ENCODE measurements at places on chromosomes 4 and X.

DNA sequence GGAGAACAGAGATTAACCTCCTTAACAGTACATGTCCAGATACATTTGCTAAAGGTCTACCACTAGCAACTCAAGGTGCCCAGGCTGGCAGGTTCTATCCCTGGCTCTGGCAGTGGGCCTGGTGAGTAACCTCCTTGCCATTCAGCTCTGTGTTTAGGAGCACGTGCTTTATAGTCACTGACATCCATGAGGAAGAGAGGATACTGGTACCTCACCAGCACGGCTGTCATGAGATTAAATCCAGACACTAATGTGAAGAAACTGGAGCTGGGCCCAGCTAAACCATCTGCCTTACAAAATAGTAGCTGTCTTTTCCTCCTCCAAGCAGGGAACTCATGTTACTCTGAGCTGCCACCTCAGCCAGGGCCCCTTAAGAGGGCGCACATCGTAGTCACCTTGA, 45.3 kb downstream of the GPRASP3 start:
- DNase-seq = no peak

DNA sequence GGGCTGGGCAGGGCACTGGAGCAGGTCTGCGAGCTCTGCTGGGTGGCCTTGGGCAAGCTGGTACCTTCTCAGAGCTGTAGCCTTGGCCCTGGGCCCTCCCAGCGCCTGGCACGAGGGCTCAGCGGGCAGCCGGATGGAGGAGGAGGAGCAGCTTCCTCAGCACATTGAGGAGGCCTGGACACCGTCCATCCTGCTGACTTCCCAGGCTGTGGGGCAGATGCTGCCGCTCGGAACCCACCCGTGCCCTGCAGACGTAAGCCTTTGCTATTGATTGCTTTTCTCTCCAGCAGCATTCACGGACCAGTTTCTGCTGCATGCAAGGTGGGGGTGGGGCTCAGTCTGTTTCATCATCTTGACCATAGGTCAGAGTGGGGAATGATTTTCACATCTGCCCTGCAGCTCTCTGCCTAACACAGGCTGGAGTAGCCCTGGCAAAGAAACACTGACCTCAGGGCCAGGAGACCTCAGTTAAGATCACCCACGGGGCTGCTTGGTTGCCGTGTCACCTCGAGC, 80.7 kb upstream of the PSAPL1 start:
- DNase-seq = no peak

- peak; percentile 37 for DNase-seq
Measured at GRCh38 chr4:153763404-153763803, 3.6 kb upstream of the RNF175 start.

- no peak for DNase-seq
Measured at GRCh38 chr4:142721187-142721586, 124.9 kb downstream of the INPP4B start.

- DNase-seq = no peak
Measured at GRCh38 chr4:55808186-55808585, 11.4 kb upstream of the EXOC1L start.

- no peak for DNase-seq
Measured at GRCh38 chr4:4560642-4561041, 18.8 kb upstream of the STX18 start.

GRCh38 chr4:139988863-139989765, 164.9 kb downstream of the MAML3 start:
- DNase-seq = no peak

DNA sequence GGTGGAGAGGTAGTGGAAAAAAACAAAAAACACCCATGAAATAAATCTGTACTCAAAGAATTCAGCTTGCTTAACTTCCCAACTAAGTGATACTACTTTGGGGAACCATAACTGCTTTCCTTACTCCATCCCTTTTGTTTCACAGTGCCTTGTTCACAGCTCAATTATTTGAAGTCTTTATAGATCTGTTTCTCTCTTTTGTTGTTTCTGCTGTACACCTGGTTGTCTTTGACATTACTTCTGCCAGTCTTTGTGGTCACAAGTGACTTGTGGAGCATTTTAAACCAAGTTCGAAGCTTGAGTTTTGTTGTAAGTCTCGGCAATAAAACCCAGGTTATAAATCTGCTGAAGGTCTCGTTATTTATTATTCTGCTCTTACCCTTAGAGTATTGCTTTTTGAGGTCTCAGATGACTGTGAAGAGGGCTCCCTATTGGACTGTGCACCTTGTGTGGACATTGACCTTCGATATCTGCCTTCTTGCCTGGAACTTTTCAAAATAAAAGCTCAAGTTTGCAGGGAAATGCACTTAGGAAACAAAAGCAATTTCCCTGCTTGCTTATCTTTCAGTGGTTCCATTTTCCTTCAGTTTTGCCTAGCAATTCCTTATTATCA, 59.8 kb downstream of the ANK2 start:
- DNase-seq = no peak

- DNase-seq = no peak
Measured at GRCh38 chrX:670645-671044, 40.1 kb downstream of the SHOX start.

DNA sequence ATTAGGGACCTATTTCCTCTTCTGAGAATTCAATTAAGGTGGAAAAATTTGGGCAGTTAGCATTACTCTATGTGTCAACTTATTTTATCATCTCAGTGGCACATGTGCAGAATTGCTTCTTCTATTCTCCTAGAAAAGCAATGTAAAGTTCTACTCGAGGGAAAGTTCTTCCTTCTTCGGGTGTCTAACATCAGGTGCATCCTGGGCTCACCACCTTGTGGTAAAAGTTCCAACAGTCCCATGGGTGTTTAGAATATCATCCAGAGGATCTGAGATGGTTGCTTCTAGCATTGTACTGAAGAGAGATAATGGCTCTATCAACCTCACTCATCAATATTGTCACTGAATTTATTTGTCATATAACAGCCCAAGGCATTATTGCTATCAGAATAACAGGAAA, 969.7 kb downstream of the PDHA2 start:
- DNase-seq = no peak

DNA sequence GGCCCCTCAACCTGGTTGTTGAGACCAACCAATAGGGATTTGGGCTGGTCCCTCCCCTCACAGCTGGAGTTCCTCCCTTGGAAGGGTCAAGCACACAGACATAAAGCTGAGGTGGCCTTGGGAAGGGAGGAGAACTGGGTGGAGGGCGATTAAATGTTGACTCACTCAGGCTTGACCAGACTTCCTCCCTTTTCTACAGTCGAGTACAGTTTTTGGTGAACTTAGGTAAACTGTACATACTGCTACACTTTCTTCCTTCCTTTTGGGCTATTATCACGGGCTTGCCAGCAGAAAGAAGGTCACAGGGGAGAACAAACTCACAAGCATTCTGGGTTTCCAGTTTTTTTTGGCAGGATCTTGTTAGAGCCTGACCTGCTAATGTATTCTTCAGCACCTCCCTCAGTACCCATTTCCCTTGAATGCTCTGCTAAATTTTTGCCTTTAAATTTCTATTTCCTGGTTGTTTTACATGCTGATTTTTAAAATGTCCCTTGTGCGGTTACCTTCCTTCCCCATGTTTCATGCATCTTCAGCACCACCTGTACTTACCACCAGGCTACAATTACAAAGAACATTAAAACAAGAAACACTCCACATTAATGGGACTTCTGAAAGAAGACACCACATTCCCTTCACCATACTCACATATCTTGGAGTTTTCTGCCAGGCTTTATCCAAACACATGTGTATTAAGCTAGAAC, 135.2 kb upstream of the RASGEF1B start:
- peak; percentile 2 for DNase-seq

- DNase-seq = no peak
Measured at GRCh38 chr4:16524911-16525554, 298.8 kb upstream of the TAPT1 start.

DNA sequence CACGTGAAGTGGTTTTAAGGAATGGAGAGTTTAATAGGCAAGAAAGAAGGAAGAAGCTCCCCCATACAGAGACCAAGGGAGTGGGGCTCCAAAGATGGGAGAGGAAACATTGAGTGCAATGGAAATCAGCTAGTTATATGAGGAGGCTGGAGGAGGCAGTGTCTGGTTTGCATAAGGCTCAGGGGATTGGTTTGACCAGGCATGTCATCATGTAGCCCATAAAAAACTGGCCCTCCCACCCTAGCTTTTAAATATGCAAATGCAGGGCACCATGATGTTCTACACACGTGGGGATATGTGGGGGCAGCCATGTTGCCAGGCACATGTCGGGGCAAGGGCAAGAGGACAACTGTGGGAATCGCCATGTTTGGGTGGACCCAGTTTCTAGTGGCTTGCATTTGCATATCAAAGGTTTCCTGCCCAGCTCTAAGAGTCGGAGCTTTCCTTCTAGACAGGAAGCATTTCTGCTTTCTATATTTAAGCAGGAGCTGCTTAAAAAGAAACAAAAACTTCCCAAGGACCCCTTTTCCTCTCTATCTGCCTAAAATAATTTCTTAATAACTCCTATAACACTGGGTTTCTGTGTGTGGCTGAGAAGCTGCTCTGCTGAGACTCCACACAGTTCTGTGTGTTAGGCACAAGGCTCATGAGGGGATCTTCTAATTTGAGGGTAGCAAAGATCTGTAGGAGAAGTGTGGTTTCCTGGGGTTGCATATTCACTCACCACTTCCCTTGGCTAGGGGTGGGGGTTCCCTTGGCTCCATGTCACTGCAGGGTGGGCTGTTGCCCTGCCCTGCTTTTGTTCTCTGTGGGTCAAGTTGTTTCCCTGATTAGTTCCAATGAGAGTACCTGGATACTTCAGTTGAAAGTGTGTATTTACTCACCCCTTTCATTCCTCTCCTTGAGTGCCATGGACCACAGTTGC, 113.5 kb downstream of the VSIG4 start:
- peak; percentile 96 for DNase-seq

- no peak for DNase-seq
Measured at GRCh38 chr4:147219145-147219544, 261.8 kb upstream of the EDNRA start.

DNA sequence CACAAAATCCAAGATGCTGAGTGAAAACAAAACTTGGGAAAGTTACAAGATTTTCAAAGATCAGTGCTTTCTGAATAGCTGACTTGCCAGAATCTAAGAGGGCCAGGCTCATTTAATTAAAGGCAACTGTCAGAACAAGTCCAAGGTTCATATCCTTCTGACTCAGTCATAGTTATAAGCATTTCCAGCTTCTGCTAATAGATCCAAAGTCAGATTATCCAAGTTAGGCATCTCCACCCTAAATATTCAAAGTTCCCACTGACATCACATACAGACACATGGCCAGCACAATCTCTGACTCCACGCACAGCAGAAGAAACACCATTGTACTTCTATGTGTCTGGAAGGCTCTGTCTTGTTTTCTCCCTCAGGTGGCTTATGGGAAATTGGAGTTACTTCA, 41.8 kb downstream of the GASK1B start:
- DNase-seq = no peak

GRCh38 chrX:153966841-153967535, 4.6 kb downstream of the HCFC1 start:
- no peak for DNase-seq

DNA sequence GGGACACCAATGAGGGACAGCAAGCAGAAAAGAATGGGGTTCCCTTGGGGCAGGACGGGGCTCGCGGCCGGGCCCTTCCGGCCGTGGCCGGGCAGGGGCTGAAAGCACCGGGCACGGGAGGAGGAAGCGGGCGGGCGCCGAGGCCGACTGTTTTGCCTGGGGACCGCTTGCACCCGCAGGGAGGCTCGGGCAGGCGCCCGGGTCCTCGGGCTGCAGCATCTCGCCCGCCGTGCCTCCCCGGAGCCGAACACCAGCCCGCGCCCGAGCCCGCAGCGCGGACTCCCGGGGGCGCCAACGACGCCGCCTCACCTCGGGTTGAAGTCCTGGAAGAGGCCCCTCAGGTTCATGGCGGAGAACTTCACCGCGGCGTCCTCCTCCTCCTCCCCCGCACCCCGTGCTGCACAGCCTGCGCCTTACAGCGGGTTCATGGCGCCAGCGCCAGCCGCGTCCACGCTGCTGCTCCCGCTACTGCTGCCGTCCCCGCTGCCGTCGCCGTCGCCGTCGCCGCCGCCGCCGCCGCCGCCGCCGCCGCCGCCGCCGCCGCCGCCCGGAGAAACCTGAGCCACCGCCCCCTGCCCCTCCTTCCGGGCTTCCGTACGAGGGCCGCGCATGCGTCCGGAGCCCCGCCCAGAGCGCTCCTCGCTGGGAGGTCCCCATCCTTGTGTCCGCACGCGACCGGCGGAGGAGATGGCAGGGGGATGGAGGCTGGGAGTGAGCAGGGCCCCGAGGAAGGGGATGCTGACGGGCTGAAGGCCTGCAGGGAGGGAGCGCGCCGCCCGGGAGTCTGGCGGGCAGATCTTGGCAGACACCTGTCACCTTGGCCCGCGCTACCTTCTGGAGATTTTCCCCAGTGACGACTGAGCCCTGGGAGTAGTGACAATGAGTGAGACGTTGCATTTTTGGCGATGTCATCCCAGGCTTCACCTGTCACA, at the start of gene TMEM185A:
TMEM185A (minus strand) TSS at position 559 of the 932 bp plus-strand sequence; CDS start at position 347, 212 bp downstream.
- peak; percentile 82 for DNase-seq

Measured in KBM-7 (cell line).